ENCODE measurements at places on chromosomes 7 and 10.

GRCh38 chr7:138864667-138865066 is 66.7 kb upstream of the ATP6V0A4 start:
- peak; percentile 79 for DNase-seq

DNA sequence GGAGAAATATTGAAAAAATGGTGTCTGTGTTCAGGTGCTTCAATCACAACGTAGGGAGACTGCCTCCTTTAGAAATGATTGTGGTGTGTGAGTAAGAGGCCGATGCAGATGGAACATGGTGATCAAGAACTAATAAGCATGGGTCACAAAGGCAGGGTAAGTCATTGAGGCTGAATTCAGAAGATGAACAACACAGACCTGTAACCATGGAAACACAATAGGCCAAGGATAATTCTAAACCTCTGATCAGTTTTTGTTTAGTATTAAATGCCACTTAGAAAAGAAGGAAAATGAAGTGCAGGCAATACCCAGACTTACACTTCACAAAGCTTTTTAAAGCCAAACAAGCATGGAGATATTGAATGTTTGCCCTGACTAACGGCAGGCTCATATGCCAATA is 32.8 kb upstream of the TAS2R16 start:
- DNase-seq: no peak

DNA sequence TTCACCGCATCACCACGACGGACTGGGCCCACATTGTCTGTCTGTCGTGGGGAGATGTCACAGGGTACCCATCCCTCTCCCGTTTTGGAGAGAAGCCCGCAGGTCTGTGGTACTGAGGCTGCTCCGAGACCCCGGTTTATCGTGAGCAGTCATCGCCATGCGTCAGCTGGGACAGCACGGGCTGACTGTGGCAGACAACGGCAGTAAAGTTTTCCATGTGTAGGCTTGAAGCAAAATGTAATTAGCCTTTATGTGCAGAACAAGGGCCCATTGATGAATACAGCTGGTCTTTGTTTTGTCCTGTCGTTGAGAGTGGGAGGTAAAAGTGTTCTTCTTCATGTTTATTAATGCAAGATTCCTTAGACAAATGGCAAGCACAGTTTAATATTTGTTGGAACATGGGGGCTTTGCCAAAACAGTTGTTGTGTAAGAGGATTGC is 167.4 kb upstream of the SH2B2 start:
- no peak for DNase-seq

DNA sequence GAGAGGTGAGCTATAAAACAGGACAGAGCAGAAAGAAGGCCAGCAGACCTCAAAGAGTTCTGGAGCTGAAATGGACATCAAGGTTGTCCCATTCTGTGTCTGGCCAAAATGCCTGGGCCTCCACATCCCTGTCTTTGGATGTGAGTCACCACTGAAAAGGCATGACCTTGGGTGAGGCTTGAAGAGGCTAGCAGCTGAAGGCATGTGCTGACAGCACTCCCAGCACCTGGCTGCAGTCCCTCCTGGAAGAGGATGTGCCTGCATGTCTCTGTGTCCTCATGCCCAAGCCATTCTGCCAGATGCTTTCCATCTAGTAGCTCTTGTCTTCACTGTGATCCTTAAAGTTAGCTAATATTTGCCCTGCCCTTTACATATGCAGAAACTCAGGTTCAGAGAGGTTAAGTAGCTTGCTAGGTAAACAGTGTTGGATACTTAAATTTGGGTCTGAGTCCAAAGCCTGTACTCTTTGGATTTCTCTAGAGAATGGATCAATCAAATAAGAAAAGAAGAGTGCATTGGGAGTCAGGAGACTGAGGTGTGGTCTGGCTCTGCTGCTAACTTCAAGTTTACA is 35.8 kb downstream of the HECW1 start:
- peak; percentile 32 for DNase-seq

- no peak for DNase-seq
Observed at GRCh38 chr7:14389181-14389591, 399.7 kb upstream of the ETV1 start.

GRCh38 chr10:104638861-104639589 is 2.1 kb upstream of the SORCS3 start:
- DNase-seq: no peak

- DNase-seq: no peak
Observed at GRCh38 chr7:152902054-152902453, 142.5 kb downstream of the ACTR3B start.

- no peak for DNase-seq
Observed at GRCh38 chr10:79025199-79025832, 43.5 kb upstream of the ZMIZ1 start.

DNA sequence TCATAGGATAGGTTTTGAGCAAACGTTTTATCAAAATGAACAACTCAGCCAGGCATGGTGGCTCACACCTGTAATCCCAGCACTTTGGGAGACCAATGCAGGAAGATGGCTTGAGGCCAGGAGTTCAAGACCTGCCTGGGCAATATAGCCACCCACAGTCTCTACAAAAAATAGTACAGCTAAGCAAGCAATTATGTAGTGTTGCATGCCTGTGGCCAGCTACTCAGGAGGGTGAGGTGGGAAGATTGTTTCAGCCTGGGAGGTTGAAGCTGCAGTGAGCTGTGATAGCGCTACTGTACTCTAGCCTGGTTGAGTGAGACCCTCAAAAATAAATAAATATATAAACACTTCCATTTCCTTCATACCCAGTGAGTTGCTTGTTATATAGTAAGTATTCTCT is 67.1 kb downstream of the LSMEM1 start:
- peak; percentile 36 for DNase-seq

All from fibroblast of skin of abdomen (primary cell).